ENCODE measurements at places on chromosomes 16 and 17.

GRCh38 chr17:19447085-19447583 is 36.1 kb downstream of the RNF112 start:
- DNase-seq = peak; percentile 86

DNA sequence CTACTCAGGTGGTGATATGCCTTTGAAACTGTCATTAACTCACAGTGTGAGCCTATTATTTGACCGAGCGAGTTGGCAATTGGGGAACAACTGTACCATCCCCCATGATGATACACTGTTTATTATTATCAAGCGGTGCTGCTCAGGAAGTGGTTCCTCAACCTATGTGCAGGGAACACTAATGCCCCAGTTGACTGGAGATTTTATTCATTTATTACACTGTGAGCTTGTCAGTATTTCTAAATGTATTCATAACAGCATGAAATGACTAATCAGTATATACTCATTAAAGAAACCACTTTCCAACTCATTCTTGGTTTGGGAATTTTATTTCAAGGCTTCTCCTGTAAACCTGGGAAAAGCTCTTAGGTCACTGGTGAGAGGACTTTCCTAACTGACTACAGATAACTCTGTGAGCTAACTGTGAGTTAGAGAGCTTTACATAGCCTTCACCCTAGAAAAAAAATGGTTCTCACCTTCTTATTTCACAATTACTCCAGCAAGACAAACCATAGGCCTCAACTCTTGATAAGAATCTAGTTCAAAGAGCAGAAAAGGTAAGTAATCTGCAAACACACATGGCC is 42.4 kb downstream of the NXPH3 start:
- DNase-seq = no peak

GRCh38 chr17:80471922-80472321 is 4.5 kb downstream of the NPTX1 start:
- no peak for DNase-seq

DNA sequence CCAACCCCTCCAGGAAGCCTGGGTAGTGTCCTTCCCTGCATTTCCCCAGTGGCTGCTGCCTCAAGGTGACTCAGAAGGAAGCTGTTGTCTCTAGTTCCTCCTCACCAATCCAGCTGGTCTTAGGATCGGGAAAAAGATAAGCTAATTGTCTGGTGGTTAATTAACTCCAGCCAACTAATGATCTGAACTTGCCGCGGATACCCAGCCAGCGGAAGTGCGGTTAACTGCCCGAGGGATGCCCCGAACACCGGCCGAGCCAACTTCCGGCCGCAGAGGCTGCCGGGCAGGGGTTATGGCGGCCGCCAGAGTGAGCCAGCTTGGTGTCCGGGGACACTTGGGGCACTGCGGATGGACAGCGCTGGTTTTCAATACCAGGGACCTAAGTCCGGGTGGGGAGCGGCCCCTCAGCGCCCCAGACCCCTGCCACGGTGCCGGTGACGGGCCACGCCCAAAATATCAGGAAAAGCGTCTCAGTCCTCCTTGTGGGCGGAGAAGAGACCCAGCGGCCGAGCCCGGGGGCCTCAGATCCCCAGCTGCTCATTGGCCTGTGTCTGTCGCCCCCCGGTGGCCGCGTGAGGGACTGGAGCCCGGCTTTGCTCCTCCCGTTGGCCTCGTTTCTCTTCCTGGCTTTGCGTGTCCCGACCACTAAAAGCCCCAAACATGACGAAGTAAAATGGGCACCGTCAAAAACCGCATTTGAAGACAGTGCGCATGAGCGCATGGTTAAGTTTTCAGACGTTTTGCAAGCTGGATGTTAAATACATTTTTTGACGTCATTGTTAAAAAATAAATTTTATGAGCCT is 10.2 kb upstream of the PRSS22 start:
- DNase-seq = peak; percentile 96

DNA sequence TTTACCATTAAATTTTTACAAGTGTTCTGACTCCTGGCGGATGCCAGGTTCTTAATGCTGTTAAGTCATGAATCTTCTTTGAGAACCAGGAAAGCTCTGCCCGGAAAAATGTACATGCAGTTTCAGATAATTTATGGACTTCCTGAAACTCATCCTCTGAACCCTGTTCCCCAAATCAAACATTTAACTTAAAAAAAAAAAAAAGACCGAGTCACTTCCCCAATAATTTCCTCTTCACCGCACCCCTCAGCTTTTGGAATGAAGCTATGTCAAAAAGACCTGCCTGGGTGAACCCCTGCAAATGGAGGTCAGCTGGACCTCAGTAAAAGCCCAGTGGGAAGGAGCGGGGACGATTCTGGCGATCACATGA is 15.0 kb downstream of the ZNF232 start:
- no peak for DNase-seq
